ENCODE measurements at places on chromosomes 12 and 14.
A peak's percentile ranks its signal among the peaks of the same experiment; 100 is the strongest.

DNA sequence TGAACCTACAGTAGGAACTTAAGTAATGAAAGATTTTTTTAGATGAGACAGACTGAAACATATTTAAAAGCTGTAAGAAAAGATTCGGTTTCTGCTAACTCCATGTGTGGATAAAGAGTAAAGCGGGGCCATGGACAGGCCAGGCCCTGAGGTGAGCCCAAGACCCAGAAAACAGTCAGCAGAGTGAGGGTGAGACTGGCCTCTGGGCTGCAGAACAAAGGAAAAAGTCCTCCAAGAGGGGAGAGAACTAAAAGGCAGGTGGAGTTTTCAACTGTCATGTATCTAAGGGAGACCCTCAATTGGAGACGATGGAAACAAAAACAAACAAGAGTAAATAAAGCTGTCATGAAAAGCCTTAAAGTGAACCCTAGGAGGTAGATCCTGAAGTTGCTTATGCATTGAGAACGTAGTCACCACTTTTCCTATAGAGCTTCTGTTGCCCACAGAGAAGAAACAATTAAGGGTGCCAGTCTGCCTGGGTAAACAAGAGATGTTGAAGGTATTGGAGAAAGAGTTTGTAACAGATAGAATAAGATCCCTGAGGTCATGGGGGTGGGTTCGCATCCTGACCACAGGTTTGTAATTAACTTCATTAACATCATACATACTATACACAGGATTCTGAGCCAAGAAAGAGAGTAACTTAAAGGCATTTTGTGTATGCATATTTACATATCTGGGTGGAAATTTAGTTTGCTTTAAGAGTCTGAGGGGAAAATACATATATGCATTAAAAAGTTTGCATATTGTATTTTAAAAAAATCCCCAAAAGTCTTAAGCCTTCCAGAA is 268.7 kb upstream of the PDE3A start:
- DNase-seq, result no peak

GRCh38 chr12:79156846-79157463 is 292.4 kb downstream of the SYT1 start:
- DNase-seq, result no peak

DNA sequence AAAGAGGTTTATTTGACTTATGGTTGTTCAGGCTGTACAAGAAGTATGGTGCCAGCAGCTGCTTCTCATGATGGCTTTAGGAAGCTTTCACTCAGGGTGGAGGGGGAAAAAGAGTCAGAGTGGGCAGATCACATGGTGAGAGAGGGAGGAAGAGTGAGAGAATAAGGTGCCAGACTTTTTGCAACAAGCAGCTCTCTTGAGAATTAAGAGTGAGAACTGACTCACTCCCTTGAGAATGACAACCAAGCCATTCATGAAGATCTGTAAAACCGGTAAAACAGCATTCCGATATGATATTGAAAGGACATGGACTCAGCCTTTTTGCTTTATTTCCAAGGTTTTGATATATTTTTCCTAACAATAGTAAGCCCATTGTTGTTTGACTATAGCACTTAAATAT is 501.2 kb downstream of the GALC start:
- no peak for DNase-seq

GRCh38 chr14:32531942-32532515 is 202.9 kb downstream of the AKAP6 start:
- DNase-seq, result no peak

GRCh38 chr14:76168531-76168930 is 16.8 kb downstream of the GPATCH2L start:
- DNase-seq, result no peak

DNA sequence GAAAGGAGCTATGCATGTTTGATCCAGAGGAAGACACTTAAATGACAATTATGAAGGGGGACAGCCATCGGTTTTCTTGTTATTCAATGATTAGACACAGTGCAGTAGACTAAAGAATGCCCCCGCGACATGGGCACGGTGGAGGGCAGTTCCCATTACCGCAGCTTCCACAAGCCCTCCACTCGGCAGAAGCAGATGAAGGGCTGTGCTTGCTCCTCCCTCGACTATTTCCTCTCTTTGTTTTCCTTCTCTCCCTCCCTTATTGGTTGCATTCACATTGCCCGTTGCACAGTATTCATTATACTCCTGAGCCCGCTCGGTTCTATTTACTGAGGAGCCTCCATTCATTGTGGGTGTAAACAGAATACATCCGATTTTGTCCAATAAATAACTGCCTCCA is 138.8 kb upstream of the RASSF8 start:
- DNase-seq, result no peak

- DNase-seq, result no peak
Measured at GRCh38 chr12:83039413-83039812, 352.7 kb downstream of the TMTC2 start.

GRCh38 chr14:74275241-74275841 is 27.4 kb downstream of the ABCD4 start:
- DNase-seq, result peak; percentile 93

DNA sequence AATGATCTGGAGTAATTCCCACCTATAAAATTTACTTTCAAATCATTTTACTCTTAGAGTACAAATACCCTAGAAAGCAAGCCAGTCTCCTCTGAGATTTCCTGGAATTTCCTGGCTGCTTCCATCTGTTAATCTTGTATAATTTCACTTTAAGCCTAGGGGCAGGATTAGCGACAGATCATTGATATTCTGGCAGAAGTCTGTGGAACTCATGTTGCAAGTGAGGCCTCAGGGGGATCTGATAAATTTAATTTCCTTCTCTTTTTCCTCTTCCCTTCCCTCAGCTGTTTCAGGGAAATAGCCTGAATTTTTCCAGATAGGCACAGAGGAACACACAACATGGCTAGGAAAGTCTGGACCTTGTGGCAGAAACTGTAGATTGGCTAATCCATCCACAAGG is 5.9 kb upstream of the KRT6A start:
- no peak for DNase-seq

GRCh38 chr14:102140027-102140749 is 491 bp downstream of the WDR20 start:
- no peak for DNase-seq

DNA sequence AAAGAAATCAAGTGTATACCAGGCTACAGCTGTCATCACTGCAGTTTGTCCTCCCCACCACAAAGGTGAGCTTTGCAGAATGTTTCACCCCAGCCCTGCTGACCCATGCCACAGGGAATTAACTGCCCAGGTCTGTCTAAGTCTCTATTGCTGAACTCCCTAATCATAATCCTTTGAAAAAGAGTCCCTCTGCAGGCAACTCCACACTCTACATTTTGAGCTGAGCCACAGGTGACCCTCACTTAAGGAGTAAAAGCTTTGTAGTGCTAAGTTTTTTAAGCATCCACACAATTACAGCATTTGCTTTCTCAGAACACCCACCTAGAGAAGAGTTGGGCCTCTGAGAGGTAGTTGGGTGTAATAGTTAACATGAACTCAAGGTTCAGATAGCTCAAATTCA is 90.0 kb downstream of the C12orf50 start:
- DNase-seq, result no peak

DNA sequence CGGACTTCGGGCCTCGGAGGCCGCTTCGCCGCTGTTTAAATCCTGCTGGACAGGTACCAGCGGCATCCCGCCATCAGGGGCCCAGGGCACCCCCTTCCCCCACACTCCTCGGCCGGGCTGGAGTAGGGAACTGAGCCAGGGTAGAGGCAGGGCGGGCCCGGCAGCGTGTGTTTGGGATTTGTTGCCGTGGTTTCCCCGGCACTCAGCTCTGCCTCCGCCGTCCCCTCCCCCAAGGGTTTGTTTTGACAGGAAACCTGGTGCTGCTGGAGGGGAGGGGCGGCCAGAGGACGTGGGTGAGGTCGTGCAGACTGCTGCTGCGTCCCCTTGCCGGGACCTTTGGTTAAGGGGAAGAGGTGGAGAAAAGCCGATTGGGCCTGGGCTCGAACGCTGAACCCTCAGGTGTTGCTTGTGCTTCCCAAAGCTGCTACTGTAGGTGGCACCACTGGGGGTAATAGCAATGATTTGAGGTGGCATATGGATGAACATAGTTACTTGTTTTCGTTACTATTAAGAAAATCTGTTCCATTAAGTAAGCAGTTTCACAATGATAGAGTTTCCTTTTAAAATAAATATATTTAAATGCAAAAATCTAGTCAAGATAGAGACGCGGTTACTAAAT is 778 bp downstream of the TCP11L2 start:
- DNase-seq, result peak; percentile 67

DNA sequence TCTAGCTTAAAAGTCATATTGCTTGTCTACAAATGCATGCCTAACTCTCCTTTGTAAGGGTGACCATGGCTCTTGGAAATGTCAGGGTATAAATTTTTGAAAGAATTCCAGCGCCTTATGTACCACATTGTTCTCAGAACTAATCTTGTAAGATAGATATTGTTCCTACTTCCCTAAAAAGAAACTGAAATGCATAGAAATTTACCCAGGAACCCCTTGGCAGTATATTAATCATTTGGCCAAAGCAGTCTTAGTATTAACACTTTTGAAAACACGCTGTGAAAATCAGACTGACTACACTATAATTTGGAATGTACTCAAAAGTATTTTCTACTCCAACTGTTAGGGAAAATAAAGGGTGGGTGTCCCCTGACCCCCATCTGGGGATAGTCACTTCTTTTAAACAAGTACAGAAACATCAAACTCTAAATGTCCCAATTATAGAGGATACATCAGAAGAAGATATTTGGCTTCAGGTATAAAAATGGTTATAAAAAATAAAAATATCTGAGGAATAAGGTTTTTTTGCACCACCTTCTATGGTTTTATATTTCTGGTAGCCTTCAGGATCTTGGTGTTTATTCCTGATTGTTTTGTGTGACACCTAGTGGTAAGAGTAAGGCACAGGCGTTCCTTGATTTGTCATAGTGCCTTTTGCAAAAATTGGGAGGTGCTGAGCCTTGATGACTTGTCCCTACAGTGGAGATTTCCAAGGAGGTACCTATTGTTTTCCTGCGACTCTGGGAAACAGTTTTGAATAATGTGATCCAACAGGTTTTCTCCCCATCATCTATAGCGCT is 2.2 kb upstream of the NFKBIA start:
- peak; percentile 82 for DNase-seq

GRCh38 chr12:120814903-120815429 is 89.2 kb downstream of the SPPL3 start:
- no peak for DNase-seq

- DNase-seq, result no peak
Measured at GRCh38 chr12:132558042-132558856, 52.1 kb downstream of the LRCOL1 start.

DNA sequence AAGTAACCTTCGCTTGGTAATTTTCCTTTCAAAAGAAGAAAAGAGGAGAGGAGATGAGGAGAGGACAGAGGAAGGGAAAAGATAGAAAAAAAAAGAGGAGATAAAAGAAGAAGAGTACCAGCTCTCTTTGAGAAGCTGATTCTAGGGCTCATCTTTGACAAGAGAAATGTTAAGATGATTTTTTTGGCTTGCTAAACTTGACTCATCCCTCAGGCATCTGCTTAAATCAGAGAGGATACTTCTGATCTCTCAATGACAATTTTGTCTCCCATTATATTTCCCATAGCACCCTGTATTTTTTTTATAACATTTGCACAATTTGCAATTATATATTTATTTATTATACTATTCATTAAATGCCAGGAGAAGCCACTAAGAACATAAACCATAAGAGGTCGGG is 17.1 kb downstream of the SYT1 start:
- no peak for DNase-seq

- DNase-seq, result peak; percentile 41
Measured at GRCh38 chr12:86261142-86261541, 5.0 kb upstream of the MGAT4C start.

- no peak for DNase-seq
Measured at GRCh38 chr12:18752947-18753346, 15.0 kb downstream of the CAPZA3 start.

DNA sequence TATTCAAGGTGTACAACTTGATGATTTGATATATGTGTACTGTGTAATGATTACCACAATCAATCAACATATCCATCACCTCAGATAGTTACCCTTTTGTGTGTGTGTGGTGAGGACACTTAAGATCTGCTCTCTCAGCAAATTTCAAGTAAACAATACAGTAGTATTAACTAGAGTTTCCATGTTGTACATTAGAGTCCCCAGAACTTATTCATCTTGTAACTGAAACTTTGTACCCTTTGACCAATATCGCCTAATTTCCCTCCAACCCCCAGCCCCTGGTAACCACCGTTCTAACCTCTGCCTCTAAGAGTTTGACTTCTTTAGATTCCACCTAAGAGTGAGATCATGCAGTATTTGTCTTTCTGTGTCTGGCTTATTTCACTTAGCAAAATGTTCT is 12.1 kb downstream of the ADCK1 start:
- no peak for DNase-seq

DNA sequence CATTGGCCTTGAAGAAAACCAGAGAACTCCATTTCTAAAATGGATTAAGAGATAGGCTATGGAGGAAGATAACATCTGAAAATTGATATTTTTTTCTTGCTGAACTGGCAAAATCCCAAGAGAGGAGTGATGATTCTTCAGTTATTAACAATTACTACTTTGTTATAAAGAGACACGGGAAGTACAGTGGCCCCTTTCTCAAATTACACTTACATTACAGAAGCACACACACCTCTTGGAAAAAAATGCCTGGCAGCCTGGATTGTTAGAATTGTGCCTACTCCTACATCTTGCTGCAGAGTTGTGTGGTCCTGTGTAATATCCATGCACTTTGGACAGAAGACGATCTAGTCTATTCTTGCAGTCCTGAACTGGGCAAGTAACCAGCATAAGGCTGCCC is 71.7 kb downstream of the TGFB3 start:
- DNase-seq, result no peak

DNA sequence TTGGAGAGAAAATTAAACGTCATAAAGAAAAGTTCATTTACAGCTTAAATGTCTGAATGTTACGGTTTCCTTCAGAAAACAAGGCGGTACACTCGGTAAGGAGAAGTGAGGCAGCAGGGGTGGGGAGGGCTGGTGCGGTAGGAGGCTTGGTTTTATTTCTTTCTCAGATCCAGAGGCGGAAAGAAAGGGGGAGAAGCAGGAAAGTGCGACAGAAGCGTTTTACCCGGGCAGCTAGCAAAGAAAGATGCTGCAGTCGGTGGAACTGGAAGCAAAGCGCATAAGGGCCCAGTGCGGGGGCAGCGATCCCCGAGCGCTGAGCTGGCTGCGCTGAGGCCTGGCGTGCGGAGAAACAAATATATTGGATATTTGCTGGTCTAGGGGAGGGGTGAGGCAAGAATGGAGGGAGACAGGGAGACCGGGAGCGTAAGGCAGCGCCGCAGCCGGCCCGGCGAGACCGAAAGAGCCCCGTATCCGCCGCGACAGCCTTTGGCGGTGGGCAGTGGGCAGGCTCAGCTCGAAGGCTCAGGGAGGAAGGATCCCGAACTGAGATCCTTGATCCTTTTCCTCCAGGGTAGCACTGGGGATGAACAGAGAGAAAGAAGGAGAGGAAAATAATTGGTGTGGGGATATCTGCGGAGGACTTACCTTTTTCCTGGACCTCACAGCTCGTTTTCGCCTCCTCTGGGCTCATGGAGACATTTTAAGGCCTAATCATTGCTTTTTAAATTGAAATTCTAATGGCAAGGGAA is 6.4 kb upstream of the HOXC11 start:
- DNase-seq, result no peak

GRCh38 chr12:93790472-93791152 is 113.4 kb downstream of the CRADD start:
- peak; percentile 74 for DNase-seq

Data from fibroblast of the aortic adventitia (primary cell).